HT-29 (cell line): ENCODE measurements at places on chromosomes 1 and 21. TPM values are rescaled to one million over a fixed set of nuclear protein-coding genes. Genes with fewer than 3 reads are reported as not detected.

- DNase-seq, result no peak
Observed at GRCh38 chr1:76083189-76083588, 8.6 kb downstream of the ST6GALNAC3 start.

DNA sequence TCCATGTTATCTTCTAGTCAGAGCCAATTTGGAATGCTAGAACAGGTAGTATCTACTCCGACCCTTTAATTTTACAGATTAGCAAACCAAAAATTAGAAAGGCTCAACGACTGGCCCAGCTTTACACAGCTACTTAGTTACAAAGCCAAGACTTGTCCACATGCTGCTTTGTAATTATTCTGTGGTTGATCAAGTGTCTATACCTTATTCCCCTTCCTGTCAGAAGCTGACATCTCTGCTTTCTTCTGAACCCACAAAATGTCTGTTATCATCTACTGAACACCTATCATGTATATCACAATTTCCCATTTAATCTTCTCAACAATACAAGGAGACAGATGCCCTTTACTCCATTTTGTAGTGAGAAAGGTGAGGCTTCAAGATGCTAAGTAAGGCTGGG is 15.6 kb downstream of the TGFBR3 start:
- no peak for DNase-seq

Gene OR2G6
- not detected in 2 replicates for total RNA-seq

GRCh38 chr1:167401260-167401873 is 117.0 kb downstream of the CD247 start:
- DNase-seq, result peak; percentile 66

Gene SPATA21
- not detected in 2 replicates for total RNA-seq

- no peak for DNase-seq
Observed at GRCh38 chr21:42581993-42582786, 68.5 kb downstream of the SLC37A1 start.

Gene ACADM
- 20.3 and 20.6 TPM in 2 replicates for total RNA-seq

GRCh38 chr1:41394959-41395956 is 34.0 kb downstream of the FOXO6 start:
- no peak for DNase-seq

Gene RIPPLY3
- total RNA-seq, result not detected in 2 replicates

GRCh38 chr1:208031316-208031931 is 120.5 kb upstream of the CD34 start:
- DNase-seq, result no peak

Gene LRRC71
- total RNA-seq, result not detected in 2 replicates

GRCh38 chr21:27359141-27359540 is 392.3 kb upstream of the ADAMTS5 start:
- DNase-seq, result no peak

Gene LELP1
- total RNA-seq, result not detected in 2 replicates

DNA sequence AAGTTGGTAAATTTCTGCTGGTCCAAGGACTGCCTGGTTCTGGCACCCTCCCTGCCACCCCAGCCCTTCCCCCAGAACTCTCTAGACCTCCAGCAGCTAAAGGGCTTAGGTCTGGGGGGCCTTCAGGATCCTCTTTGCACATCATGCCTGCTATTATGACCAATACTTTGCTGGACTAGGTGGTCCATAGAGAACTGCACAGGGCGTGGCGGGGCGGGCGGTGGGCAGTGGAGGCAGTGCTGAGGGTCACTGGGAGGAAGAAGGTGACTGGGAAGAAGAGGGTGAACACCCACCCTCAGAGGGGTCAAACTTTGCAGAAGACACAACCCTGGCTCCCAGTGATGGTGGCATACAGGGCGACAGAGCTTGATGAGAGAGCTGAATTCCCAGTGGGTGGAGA is 18.2 kb downstream of the CDK18 start:
- DNase-seq, result no peak

DNA sequence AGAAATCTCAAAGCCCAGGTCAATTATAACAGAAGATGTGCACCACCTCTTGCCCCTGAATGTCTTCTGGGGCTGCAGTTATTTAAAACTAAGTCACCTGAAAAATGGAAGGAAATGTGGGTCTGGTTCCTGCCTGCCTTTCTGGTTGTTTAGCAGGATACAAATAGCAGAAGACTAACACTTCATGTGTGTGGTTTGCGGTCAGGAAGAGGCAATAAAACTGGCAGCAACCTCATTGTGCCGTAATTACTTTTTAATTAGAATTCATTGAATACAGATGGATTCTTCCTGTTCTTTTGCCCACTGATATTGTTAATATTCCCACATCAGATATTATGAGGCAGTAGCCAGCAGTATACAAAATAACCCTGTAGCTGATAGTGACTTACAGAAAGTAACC is 345.7 kb downstream of the ZNF326 start:
- DNase-seq, result peak; percentile 29

Gene PLOD1
- 30.3 and 45.6 TPM in 2 replicates for total RNA-seq

Gene MROH9
- total RNA-seq, result not detected in 2 replicates

DNA sequence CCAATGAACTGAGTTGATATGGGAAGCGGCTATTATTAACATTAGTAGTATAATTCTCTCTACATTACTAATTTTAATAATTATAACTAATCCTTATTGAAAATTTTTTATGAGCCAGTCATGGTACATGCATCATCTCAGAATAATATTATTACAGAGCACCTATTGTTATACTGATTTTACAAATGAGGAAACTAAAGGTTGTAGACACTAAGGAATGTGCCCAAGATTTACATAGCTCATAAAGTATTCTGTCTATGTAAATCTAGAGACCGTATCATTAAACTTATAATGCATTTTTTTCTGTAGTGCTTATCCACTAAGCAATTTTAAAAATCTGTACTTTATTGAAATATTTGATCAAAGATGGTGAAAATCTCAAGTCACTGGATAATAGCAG is 825.9 kb downstream of the PLA2G4A start:
- no peak for DNase-seq

GRCh38 chr1:188140958-188141357 is 1312.2 kb downstream of the PLA2G4A start:
- DNase-seq, result no peak

DNA sequence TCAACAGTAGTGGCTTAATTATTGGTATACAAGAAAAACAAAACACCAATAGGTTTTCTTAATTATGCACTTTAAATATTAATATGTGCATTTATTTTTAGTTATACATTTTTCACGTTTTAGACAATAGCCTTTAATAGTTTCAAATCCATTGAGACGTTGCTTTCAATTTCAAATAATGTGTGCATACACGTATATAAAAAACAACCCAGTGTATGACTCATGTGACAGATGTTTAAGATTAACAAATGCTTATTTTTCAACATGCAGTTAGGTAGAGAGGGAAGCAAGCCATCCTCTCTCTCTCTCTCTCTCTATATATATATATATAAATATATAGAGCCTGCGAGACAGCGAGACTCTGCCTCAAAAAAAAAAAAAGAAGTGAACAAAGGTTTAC is 24.3 kb downstream of the EYA3 start:
- no peak for DNase-seq

Gene TSPEAR
- not detected in 2 replicates for total RNA-seq

Gene S100A14
- total RNA-seq, result 35.6 and 46.2 TPM in 2 replicates

- DNase-seq, result no peak
Observed at GRCh38 chr1:244221991-244222390, 170.9 kb downstream of the ZBTB18 start.

- DNase-seq, result no peak
Observed at GRCh38 chr1:174569240-174569639, 121.5 kb downstream of the GPR52 start.

DNA sequence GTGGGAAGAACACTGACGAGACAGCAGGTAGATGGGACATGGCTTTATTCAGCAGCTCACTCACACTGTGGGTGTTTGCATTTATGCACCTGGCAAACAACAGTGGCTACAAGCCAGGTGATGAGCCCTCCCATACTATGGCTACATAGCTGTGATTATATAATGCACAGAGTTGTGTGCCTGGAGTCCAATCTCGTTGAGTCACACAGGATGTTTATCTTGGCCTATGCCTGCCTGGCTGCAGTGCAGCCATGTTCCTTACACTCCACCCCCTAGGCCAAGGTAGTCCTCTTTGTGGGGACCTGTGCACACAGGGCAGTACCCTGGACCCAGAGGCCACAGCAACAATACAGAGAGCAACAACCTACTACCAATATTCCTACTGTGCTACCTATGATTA is 1643.8 kb downstream of the MRPL39 start:
- DNase-seq, result no peak

DNA sequence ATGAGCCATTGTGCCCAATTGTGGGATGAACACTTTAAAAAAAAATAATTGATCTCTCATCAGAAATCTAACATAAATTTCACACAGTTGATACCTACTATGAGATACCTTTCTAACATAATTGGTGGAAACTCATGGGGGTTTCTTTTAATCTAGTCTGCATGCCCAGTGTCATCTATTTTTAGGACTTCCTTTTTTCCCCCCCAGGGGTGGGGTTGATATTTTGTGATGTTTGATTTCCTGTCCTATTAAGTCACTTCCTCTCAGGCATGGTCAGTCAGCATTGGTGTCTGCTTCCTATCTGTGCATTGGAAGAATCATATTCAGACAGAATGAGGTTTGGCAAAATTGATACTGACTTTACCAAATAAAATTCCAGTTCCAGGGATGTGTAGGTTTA is 21.5 kb downstream of the NFYC start:
- no peak for DNase-seq

DNA sequence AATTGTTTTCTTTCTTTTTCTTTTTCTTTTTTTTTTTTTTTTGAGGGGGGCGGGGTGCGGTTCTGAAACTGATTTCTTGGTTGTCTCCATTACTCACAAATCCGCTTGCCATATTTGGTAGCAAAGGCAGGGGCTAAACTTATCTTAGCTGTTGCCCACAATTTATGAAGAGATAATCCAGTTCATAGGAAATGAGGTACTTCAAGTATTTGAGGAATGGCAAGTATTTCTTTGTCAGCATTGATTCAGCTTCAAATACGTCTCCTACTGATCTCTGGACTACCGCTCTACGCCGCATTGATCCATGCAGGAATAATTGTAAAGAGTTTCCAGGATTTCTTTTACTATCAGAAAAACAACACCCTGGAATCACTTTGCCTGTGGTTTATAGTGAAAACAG is 289.2 kb upstream of the DPYD start:
- DNase-seq, result no peak

DNA sequence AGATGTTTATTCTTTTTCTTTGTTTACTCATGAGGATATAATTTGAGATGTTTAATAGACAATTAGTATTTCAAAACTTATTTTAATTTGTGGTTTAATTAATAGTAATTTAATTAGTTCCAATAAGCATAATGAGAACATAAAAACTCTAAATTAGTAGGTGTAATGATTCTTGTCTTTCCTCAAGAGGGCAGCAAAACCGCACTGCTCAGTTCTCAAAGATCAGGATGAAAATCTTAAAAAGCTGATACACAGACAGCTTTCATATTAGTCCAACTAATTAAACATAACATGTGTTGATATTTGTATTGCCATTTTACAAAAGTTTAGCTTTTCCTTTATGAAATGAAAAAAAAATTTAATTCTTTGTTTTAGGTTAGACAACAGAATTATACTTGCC is 106.7 kb upstream of the C21orf91 start:
- DNase-seq, result peak; percentile 1

Gene OR2T2
- total RNA-seq, result not detected in 2 replicates

Gene CELA3B
- total RNA-seq, result 0.81 TPM in 1 of 2 replicates, not detected in the other

Gene LCE2B
- total RNA-seq, result not detected in 2 replicates

DNA sequence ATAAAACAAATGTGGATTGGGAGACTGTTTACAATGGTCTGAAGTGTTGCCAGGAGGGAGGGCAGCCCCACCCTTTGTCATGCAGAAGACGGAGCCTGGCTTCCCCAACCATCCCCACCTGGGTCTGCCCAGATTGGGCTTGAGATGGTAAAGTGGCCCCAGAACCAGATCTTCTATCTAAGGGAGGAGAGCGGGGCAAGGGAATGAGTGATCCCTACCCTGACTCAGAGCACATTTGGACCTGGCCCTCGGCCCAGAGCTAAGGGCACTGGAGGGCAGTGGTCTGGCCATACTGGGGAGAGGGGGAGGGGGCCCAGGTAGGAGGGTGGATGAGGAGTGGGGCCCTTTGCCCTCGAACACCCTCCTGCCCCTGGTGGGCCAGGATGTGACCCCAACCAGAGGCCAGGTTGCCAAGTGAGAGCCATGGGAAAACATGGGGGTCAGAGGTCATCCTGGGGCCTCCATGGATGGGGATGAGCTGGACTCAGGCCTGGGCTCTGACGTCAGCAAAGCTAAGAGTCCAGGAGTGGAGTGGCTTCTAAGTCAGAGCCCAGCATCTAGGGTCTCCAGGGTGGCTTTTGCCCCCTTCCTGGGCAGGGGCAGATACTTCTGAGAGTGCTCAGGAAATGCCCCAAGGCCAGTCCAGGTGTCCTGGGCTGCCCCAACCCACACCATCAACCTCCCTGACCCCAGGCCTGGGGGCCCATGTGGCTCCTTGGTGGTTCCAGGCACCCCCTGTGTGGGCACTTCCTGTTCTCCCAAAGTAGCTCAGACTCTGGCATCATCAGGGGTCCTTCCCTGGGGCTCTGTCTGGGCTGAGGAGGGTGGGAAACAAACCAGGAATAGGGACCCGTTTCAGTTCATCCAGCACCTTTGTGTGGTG is 1.6 kb upstream of the LEFTY1 start:
- DNase-seq, result peak; percentile 23

DNA sequence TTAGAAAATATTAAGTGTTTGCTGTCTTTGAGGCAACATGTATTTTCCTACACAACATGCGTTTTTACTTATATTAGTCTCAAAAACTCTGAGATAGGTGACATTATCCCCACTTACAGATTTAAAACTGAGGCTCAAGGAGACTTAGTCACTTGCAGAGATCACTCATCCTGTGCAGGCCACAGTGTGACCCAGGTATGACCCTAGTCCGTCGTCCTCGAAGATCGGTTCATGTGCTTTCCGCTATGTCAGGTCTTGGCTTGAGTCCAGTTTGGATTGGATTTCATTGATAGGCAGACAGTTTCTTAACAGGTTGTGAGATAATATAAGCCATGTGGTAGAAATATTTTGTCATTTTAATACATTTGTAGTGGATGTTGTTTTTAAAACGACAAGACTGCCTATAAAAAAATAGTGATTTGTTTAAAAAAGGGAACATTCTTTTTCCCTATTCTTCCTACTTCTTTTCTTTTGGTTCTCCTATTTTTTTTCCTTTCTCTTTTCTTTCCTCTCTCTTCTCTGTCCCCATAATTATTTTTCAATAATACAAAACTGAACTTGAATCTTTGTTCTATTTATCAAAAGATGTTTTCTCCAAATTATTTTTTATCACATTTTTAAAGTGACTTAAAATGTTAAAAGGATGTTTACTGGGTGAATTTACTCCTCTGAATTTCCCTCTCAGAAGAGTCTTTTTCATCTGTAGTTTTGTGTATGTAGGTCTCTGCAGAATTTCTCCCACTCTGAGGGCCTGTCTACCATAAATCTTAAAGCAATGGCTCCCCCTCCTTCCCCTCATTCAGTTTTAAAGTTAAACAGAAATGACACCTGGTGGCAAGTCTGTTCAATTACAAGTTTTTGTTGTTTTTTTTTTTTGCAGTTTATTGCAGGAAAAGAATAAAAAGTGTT is 81.8 kb downstream of the PHTF1 start:
- peak; percentile 54 for DNase-seq

Gene FALEC
- not detected in 2 replicates for total RNA-seq

Gene RORC
- 0.33 and 1.1 TPM in 2 replicates for total RNA-seq

DNA sequence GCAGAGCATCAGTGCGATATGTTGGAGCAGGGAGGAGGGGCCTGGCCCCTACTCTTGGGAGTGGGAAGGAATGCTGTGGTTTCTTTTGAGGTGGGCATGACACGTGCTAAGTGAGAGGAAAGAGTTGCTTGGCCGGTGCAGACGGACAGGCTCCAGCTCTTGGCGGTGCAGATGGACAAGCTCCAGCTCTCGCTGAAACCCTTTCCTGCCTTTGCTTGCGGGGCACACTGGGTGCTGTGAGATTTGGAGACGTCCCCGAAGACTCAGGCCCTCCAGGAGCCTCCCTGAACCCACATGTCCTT is 15.9 kb downstream of the PDXK start:
- no peak for DNase-seq
